ENCODE measurements at places on chromosomes 13 and 19.
A peak's percentile ranks its signal among the peaks of the same experiment; 100 is the strongest.

DNA sequence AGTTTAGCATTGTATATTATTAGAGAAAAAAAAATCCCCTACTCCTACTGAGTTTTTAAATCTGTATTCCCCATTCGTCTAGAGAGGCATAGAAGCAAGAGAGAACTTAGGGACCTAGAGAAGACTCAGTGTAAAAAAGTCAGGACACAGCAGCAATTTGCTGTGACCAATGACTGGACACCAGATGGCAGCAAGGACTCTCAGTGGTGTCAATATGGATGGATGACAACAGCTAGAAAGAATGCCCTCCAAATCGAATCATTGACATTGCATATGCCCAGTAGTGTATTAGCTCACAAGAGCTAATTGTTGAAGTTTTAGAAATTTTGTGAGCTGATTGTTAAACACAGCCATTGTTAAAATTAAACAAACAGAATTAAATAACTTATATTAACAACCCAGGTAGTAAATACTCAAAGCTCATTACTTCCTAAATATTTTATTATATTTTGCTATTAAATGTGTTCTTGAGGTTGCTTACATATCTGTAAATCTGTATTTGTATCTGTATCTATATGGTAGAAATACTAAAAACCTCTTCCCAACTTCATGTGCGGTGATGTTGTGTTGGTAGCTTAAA is 43.9 kb downstream of the SIAH3 start:
- peak; percentile 33 for DNase-seq

GRCh38 chr19:17419621-17420474 is at the start of gene MVB12A:
MVB12A (plus strand) TSS chr19:17420047; CDS start chr19:17420136, 89 bp downstream.
- peak; percentile 99 for DNase-seq

- DNase-seq: no peak
These were observed 19.9 kb downstream of the SSC5D start for GRCh38 chr19:55508120-55508519.

- DNase-seq: no peak
These were observed 413.9 kb downstream of the SLITRK5 start for GRCh38 chr13:88085036-88085435.

DNA sequence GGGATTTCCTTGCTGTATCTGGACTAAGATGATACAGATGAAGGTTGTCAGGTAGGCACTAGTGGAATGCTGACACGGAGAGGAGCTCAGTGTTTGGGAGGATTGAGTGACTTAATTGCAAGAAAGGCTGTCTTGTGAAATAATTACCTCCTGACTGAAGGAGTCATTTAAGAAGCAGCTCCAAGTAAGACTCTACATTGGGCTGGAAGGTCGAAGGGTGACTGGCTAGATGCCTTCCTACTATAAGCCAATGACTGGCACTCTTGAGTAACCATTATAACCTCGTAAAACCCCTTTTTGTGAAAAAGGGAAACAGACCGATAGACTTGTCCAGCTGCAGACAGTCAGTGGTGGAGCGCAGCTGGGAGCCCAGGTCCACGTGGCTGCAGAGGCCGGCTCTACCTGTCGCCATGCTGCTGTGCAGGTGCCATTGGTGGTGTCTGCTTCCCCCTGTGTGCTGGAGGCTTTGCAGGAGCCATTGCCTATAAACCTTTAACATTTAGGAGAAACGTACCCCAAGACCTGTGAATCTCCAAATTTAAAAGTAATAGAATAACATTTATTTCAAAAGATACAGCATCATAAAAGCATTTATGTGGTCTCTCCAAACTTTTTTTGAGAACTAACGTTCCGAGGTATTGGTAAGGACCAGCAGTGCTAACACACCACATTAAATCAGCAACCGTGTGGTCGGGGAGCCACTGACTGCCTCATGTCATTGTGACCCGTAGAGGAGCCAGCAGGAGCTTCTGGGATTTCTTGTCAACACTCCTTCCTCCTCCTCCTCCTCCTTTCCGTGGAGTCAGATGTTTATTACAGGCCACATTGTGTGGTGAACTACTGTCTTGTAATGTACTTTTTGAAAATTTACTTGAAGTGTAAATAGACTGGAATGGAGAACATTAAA is 80.4 kb upstream of the TEX29 start:
- DNase-seq: no peak

DNA sequence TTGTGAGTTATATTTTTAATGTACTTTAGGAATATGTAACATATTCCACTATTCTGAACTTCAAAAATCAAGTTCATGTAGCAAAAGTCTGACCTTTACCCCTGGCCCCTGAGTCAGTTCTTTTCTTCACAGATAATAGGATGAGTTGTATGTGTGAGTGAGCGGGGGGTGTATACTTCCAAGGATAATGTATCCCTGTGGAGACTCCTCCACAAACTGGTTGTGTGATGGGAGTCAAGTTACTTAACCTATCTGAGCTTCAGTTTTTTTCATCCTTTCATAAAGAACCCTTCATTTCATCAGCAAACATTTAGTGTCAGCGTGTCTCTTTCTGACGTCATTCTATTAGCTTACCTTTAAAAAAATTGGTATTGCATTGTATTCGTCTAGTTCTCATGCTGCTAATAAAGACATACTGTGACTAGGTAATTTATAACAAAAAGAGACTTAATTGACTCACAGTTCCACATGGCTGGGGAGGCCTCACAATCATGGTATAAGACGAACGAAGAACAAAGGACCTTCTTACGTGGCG is 288.1 kb upstream of the GPC6 start:
- no peak for DNase-seq

DNA sequence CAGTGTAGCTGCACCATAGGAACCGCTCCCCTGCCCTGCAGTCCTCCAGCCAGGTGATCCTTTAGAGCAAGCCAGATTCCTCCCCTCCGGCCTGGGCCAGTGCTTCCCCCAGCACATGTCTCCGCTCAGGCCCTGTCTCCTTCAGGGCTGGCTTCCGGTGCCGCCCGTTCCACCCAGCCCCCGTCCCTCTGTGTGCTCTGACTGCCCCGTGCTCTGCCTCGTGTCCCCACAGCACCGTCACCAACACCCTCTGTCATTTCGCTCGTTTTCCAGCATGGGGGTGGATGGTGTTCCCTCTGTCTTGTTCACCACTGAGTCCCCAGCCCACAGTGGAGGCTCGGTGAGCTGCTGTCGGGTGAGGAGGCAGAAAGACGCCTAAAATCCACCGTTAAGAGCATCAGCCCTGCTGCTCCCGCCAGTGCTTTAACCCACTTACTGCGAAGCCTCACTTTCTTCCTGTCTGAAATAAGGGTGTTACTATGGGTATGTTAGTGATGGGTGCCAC is 54.5 kb downstream of the TSSK6 start:
- DNase-seq: peak; percentile 37

GRCh38 chr13:113305208-113305607 is 8.2 kb downstream of the LAMP1 start:
- DNase-seq: no peak

DNA sequence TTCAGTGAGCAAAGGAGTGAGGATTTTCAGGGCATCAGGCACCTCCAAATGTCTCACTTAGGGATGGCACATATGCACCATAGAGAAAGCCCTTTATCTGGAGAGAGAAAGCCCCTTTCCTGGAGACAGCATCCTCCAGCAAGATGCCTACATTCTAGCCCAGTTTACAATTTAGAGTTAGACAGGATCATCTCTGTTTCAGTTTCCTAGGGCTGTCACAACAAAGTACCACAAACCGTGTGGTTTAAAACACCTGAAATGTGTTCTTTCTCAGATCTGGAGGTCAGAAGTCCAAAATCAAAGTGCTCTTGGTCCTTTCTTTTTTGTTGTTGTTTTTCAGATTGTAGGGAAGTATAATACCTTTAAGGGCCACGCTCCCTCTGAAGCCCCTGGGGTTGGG is 61.8 kb downstream of the MBNL2 start:
- no peak for DNase-seq

GRCh38 chr13:30789166-30789862 is 54.0 kb downstream of the ALOX5AP start:
- DNase-seq: no peak

GRCh38 chr13:30179597-30180276 is 127.6 kb downstream of the KATNAL1 start:
- DNase-seq: no peak

GRCh38 chr19:46081928-46082727 is 41.3 kb upstream of the IGFL4 start:
- DNase-seq: no peak

GRCh38 chr13:30830638-30830965 is 75.5 kb upstream of the MEDAG start:
- no peak for DNase-seq

DNA sequence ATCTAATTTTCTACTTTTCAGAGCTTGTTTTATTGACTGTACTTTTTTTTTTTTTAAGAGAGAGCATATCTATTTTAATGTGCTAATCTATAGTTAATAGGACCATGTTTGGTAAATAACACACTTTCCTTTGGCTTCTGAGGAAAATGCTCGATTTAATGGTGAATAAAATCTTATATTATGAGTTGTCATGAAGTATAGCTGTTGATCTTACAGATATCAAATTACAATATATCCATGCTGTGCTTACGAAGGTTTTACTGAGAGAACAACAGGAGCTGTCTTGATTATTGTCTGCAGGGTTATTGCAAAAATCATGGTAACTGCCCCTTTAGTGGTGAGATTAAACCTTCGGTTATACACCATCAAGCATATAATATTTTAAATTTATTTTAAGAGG is 29.6 kb downstream of the URI1 start:
- no peak for DNase-seq

DNA sequence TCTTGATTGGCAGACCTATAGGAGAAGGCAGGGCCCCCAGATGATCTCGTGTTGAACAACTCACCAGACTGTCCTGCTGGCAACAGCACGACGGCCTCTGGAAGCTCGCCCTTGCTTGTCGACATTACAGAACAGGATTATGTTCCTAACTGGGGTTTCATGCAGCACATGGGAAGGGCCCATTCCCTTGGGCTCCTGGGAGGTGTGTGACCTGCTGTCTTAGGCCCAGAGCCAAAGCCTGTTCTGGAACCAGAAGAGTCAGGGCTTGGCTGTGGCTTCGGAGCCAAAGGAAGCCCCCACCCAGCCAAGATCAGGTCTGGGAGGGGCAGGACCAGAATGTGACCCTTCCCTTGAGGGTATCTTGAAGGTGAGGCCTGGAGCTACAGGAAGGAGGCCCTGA is 36.9 kb downstream of the RGCC start:
- no peak for DNase-seq

DNA sequence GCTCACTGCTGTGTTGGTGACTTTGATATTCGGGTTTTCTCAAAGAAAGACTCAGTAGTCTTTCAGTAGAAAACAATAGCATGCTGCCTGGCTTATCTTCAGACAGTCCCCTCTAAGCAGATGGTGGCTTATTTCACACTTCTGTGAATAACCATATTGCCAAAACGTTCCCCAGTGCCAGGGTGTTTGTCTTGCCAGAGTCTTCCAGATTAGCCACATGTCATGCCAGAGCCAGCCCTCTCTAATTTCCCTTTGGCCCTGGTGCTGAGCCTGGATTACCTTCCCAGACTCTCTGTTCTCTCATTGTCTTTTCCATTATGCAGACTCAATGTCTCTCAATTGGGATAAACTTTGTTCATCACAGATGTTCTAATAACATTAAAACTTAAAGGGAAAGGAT is 488.0 kb upstream of the ATXN8OS start:
- DNase-seq: no peak

DNA sequence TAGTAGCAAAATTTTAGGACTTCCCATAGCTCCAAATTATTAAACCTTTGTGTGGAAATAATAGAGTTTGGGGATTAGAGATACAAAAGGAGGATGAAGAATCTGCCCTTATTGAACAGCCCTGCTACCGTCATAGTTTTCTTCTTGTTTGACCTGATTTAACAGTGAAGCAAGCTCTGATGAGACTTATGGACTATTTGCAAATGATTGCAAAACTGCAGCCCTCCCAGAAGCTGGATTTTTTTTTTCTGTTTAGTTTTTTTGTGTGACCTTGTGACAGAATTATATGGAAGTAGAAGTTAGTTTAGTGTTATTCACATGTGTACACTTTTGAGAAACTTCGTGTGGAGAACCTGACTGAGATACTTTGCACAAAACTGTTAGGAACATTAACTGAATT is 267.8 kb downstream of the KCNRG start:
- no peak for DNase-seq

DNA sequence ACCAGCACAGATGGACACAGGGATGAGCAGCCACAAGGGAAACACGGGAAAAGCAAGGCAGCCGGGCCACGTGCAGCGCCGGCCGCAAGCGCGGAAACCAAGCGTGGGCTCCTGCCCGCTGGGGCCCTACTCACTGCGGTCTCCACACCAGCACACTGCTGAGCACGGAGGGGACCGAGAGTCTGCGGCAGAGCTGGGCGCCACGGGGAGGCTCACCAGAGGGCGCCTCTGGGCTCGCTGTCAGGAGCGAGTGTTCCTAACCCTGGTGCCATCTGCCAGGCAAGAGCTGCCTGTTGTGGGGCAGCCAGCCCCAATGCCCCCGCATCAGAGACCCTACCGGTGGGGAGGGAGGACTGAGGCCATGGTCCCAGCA is 26.5 kb downstream of the MPND start:
- peak; percentile 75 for DNase-seq

GRCh38 chr19:29844891-29845573 is 33.2 kb downstream of the CCNE1 start:
- DNase-seq: peak; percentile 91

- DNase-seq: no peak
These were observed 33.9 kb upstream of the SLC7A10 start for GRCh38 chr19:33259539-33259938.

DNA sequence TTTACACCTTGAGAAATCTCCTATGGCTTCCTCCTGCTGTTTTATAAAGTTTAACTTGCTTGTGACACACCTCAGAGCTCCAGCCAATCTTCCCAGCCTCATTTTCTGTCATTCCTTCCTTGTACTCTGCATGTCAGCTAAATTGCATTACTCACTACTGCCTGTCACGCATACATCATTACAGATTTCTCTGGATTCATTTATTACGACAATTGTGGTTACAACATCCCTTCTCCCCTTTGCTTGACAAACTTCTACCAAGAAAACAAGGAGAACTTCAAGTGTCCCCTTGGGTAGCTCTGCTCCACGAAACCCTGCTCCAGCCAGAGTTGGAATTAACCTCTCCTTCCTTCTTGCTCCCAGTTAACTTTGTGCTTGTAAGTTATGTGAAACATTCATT is 22.0 kb upstream of the GPR18 start:
- no peak for DNase-seq

- no peak for DNase-seq
These were observed 56.7 kb downstream of the AKAP11 start for GRCh38 chr13:42328672-42329071.

DNA sequence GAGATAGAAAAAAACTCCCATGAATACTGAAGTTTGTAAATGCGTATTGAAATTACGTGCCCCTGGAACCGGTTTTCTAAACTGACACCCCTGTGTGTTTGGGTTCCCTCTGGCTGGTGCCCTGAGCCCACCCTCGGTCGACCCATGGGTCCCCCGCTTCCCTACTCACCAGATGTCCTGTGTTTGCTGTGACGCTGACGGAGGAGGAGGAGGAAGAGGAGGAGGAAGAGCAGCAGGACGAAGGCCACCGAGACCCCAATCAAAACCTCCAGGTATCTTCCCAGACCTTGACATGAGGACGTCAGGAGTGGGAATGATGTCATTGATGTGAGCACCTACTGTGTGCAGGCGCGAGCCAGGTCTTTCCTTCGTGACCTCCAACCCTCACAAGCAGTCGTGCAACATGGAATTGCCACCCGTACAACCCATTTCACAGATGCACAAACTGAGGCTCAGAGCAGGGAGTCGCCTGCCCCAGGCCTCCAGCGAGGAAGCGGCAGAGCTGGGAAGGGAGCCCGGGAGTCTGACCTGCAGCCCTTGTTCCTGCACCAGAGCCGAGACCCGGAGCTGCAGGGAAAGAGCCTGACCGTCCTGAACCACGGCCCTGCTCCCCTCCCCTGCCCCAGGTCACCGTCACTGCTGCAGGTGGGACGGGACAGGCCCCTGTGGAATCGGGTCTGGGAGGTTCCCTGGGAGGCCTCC is 3.7 kb downstream of the LILRB3 start:
- DNase-seq: no peak

GRCh38 chr19:40810160-40810559 is 11.2 kb downstream of the EGLN2 start:
- no peak for DNase-seq
